ENCODE measurements at places on chromosomes 5 and 9.
A peak's percentile ranks its signal among the peaks of the same experiment; 100 is the strongest.

- DNase-seq = no peak
Measured at GRCh38 chr9:122498883-122499288, 11.7 kb upstream of the OR1J2 start.

GRCh38 chr5:56447232-56447631 lies 214.1 kb upstream of the ANKRD55 start:
- DNase-seq = no peak

DNA sequence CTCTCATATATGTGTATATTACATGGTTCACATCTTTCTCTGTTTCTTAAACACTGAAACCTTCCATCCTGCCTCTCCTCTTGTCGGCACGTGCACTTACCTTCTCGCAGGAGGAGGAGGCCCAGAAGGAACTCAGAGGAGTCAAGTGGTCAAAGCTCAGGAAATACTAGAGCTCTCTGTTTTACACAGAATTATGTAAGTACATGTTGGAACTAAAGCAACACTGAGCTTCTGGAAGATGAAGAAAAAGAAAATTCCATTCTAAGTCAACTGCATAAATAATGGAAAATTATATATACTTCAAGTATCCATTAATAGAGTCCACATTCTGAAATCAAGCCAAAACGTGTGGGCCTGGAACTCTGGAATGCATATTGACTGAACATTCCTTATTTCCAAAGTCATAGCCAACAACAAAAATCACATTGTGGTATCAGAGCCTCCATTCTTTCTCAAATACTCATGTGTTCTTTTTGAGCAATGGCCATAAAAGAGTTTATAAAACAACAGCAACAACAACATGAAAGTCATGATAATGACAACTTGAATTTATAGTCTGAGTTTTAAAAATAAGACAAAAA lies 121.5 kb upstream of the RAI14 start:
- no peak for DNase-seq

DNA sequence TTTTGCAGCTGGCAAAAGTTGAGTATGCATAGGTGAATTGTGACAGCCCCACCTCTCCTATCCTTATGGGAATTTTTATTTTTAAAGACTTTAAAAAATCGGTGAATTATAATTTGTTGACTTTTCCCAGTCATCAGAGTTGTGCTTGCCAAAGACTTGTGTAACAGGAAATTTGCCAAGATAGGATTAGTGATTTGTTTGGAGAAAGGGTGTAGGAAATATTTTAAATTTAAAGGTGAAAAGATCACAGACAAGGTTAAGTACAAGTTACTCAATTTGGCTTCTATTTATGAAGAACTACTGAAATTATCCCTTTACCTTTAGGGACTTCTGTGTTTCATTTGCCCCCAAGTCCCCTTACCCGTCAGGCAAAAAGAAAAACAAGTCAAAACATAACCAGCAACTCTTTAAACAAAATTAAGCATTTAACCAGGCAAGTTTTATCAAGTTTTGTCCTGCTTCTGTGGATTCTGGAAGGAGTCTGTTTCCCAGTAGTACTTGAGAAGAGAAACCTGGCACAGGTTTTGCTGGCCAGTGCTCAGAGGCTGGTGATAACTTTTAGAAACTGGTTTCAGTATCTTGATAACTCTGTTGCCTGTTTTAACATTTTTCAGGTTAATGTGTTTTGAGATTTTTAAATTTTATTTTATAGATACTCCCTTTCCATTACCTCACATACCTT lies 285.4 kb downstream of the MAST4 start:
- DNase-seq = no peak

- no peak for DNase-seq
Measured at GRCh38 chr5:38497946-38498345, 58.5 kb downstream of the LIFR start.

- no peak for DNase-seq
Measured at GRCh38 chr5:79561525-79561893, 47.6 kb upstream of the HOMER1 start.

GRCh38 chr5:80695666-80696065 lies 40.9 kb upstream of the DHFR start:
- DNase-seq = no peak

- DNase-seq = no peak
Measured at GRCh38 chr5:136042665-136043121, 13.9 kb downstream of the TGFBI start.

- DNase-seq = no peak
Measured at GRCh38 chr9:116504081-116504480, 183.0 kb upstream of the TRIM32 start.

- no peak for DNase-seq
Measured at GRCh38 chr9:7640231-7640630, 159.3 kb downstream of the DMAC1 start.

GRCh38 chr9:124239249-124240073 lies 18.3 kb upstream of the NEK6 start:
- peak; percentile 65 for DNase-seq

GRCh38 chr5:11224436-11225187 lies 463.6 kb upstream of the DAP start:
- DNase-seq = no peak

GRCh38 chr5:1971944-1972343 lies 89.2 kb upstream of the IRX4 start:
- DNase-seq = no peak

GRCh38 chr9:98016137-98016680 lies 33.1 kb downstream of the ANP32B start:
- DNase-seq = no peak

- no peak for DNase-seq
Measured at GRCh38 chr9:33850677-33851076, 33.7 kb downstream of the UBE2R2 start.

DNA sequence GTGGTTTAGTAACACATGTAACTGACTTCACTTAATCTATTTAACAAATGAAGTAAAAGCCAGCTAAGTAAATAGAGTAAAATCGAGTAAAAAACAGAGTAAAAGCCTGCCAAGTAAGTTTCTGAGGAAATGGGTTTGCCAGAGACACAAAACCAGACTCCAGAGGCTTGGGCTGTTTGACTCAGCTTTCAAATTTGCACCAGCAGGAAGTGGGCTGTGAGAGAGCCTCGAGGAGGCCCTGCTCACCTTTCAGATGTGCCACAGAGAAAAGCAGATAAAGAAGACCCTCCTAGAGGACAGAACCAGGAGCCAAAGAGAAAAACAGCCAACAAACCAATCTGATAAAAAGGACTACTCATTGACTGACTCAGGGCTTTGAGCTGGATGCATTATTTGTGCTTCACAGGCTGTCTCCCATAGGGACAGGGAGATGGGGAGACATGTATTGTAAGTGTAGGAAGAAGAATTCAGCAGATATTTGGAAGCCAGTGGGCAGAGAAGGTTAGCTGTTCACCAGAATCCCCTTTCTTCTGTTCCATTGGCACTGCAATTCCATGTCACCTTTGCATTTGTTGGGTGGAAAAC lies 14.4 kb upstream of the AMACR start:
- DNase-seq = no peak

All from GM12864 (cell line).